Fibroblast of mammary gland (primary cell): ENCODE measurements at places on chromosomes 2 and 18.

DNA sequence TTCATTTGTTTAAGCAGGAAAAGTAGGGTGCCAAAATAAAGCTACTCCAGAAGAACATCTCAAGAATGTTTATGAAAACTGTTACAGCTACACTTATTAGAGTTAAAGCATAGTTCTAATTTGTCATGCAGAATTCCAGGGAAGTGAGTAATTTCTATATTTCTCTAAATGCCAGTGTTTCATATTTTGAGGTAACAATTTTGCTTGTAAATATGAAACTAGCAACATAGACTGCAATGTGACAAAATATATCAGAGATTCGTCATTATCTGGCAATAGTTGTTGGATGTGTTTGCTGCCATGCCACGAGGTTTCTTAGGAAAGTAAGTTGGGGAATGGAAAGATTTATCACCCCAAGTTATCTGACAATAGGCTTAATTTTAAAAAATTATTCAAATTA lies 424.1 kb upstream of the ZEB2 start:
- peak; percentile 70 for DNase-seq

- no peak for DNase-seq
Observed at GRCh38 chr2:164934401-164935117, 20.8 kb downstream of the SLC38A11 start.

DNA sequence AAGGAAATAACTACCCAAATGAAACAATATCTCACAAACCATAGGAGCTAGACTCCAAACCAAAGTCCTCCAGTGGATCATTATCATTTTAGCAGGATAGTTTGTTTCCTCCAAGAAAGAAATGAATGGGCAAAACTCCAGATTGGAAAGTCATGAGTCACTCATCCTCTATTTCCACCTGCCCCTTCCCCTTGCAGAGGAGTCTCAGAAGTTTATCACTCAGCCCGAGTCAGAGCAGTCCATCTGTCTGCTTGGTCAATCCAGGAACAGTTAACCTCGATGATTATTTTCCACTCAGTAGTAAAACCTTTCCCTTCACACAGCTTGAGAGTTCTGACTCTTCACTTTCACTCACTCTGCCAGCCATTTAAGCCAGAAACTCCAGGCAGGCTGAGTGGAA lies 462.2 kb downstream of the BCL11A start:
- DNase-seq = no peak

- no peak for DNase-seq
Observed at GRCh38 chr2:236667526-236667925, 97.9 kb downstream of the ACKR3 start.

DNA sequence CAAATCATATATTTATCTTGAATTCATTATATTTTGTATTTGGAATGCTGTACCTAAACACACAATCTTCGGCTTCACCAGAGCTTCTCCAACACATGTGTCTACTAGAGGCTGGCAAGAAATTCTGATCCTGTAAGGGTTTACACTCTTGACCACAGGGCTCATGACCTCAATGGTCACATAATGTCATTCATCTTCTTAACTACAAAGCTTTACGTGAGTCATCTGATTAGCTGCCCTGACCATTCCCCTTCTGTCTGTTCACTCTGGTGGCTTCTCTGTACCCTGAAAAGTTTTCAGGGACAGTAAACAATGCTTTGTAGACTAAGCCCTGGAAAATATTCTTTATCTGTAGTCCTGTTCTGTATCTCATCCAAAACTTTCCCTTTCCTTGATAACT lies 423.9 kb downstream of the CMPK2 start:
- no peak for DNase-seq

DNA sequence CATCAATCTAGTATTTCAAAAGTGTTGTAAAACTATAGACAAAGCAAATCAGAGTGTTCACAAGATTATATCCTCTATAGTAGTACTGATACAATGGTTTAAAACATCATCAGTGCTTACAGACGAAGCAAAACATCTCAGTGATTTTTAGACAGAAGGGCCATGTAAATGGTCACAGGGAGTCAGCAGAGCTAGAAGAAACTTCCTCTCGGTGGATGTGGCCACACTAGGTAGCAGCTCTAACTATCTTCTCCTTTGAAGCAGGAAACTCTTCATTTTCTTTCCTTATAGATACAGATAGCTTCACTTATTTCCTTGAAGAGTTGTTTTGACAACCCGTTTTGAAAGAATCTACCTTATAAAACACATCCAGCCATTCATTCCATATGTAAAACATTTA lies 80.4 kb upstream of the CD226 start:
- no peak for DNase-seq
